NCI-H1092 treated with DMSO at 0.1 percent for 48 hours (cell line): ENCODE measurements at places on chromosomes 6 and 20.

DNA sequence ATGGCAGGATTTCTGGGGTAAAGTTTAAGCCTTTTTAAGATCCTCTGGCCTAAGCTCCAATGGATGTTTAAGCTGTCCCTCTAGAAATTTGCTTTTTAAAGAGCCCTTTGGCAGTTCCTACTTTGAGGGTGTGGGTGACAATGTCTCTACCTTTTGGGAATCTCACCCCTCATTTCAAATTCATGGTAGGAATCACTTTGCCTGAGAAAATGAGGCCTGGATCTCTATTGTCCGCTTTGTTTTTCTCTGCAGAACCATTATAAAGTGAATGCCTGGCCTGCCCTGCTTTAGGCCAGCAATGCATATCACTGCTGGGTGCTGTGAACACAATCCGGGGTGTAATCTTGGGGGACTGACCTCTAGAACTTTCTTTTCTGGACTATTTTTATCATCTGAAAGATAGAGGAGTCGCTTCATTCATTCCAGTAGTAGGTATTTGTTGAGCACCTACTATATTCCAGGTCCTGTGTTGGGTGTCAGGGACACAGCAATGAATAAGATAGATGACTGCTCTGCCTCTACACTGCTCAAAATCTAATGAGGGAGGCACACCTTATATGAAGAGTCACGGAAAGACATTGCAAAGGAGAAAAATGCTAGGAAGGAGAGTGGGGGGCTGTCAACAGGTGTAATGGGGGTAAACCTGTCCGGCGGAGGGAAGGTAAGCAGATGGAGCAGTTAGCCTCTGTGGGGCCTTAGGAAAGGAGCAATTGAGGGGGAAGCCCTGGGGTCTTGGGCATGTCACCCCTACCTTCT, 8.6 kb upstream of the COMMD7 start:
- DNase-seq: no peak

DNA sequence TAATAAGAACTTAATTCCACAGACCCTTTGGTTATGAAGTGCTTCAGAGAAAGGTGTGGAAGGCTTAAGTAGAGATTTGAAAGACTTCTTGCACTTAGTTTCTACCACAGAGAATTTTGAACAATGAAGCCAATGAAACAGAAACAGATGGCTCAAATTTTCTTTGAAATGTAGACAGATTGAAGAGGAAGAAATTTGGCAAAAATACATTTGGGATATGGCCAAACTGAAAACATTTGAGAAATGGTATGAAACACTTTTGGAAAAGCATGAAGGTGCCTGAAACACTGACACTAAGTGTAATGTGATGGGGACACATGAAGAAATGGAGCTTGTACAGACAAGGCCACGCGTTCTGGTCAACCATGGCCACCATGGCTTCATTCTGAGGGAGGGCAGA, 272.4 kb upstream of the EXOC2 start:
- no peak for DNase-seq

DNA sequence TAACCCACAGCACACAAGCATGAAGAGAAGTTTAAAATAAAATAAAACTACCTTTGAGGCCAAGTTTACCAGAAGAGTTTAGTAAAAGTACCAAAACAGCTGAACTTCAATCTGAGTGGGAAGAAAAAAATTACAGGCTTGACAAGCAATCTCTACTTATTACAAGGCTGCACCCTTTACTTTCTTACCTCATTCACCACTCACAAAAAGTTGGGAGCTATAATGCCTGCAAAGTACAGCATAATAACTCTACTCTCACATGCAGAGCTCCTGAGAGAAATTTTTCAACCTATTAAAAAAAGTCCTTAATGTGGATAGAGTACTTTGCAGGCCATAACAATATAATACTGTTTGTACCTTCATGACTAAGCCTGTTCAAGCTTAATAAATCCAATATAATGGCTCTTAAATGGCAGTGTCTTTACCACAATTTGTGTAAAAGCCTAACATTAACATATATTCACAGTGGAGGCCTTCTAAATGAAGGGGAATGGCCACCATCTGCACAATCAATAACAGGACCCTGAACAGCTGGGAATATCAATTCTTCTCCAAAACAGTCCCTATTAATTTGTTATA, 103.1 kb downstream of the DST start:
- peak; percentile 19 for DNase-seq

- DNase-seq: no peak
Measured at GRCh38 chr6:41921712-41921998, 356 bp downstream of the BYSL start.

DNA sequence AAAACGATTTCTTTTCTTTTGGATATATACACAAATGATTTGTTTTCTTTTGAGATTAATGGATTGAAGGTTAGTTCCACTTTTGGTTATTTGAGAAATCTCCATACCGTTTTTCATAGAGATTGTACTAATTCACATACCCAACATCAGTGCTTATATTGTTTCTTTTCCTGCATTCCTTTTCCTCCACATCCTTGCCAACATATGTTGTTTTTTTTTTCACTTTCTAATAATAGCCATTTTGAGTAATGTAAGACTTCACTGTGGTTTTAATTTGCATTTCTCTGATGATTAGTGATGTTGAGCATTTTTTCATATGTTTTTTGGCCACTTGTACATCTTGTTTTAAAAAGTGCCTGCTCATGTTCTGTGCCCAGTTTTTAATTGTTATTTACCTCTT, 846.4 kb upstream of the EYS start:
- DNase-seq: no peak

DNA sequence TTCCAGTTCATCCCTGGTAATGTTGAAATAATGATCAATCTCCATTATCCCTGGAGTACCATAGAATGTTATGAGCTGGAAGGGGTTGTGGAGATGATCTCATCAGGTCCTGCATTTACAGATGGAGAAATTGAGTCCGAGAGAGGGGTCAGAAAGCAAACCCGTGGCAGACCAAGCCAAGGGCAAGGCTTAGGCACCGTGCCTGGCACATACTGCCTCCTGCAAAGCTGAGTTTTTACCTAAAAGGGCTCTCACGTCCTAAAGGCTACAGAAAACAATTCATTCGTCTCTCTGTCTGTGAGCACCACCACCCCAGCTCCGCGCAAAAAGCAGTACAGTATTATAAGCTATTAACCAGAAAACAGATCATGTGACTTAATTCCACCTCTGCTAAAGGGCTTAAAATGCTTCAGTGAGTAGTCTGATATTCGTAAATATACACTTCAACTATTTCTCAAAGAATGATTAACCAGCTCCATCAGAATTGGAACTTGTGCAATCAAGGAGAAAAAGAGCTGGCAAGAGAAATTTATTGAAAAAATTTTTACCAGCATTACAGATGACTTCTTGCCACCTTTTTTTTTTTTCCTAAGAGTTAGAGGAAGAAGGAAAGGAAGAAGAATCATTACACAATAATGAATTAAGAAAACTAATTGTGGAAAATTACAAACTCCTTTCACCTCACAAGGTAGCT, 3.4 kb upstream of the PARD6B start:
- DNase-seq: no peak

GRCh38 chr6:83592770-83593394, 80.5 kb downstream of the PRSS35 start:
- DNase-seq: no peak
